ENCODE measurements at places on chromosomes 1 and 21. TPM values are rescaled to one million over a fixed set of nuclear protein-coding genes. Genes with fewer than 3 reads are reported as not detected.

DNA sequence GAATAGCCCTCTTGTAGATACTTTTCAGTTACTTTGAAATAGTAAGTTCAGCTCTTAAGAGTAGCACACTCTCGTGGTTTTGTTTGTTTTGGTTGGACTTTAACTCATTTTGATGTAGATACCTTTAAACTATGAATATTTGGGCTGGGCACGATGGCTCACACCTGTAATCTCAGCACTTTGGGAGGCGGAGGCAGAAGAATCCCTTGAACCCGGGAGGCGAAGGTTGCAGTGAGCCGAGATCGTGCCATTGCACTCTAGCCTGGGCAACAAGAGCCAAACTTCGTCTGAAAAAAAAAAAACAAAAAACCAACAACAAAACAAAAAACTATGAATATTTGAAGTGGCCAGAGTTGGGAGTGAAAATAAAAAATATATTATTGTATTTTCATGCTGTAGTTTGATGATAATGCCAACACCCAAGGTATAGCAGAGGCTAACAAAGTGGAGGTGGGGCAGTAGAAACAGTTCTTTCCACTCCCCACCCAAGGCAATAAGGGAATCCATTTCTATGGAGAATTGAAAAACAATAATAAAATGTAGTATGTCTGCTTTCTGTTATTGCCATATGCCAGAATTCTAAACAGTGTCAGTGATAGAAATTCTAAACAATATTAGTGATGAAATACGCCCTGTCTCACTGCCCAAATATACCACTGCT is 1.7 kb downstream of the ZNF326 start:
- H3K27ac ChIP-seq, result no peak overlapping the region
- DNase-seq, result no peak
- H3K4me1 ChIP-seq, result peaks cover 20% of the 10 kb centered on the region
- no peaks in the 10 kb centered on the region for H3K27me3 ChIP-seq
- H3K36me3 ChIP-seq, result no peaks in the 10 kb centered on the region
- peak overlapping the region; percentile 91 for H3K4me3 ChIP-seq

The PCSK9 gene
- not detected for total RNA-seq

- H3K4me1 ChIP-seq, result peaks cover 52% of the 10 kb centered on the region
- no peak overlapping the region for H3K27ac ChIP-seq
- no peak overlapping the region for H3K4me3 ChIP-seq
- H3K27me3 ChIP-seq, result no peaks in the 10 kb centered on the region
- no peaks in the 10 kb centered on the region for H3K36me3 ChIP-seq
These were observed 88.3 kb upstream of the SELENON start for GRCh38 chr1:25711555-25712298.

DNA sequence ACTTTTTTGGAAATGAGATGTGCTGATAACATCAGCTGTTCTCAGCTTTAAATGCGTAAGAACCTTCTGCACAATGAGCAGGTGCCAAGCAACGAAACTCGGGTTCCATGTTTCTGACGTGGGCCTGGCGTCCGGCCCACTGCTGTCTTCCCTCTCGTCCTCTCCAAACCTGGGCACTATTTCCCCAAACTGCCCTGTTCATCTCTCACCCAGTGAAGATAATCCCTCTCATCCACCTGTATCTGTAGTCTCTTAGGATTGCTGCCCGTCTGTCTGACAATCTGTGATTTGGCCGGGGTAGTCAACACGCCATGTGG is 50.1 kb upstream of the CNTN2 start:
- peaks cover 24% of the 10 kb centered on the region for H3K4me1 ChIP-seq
- no peak for DNase-seq
- H3K36me3 ChIP-seq, result peaks cover 5% of the 10 kb centered on the region
- H3K27me3 ChIP-seq, result no peaks in the 10 kb centered on the region
- H3K27ac ChIP-seq, result no peak overlapping the region
- no peak overlapping the region for H3K4me3 ChIP-seq

GRCh38 chr1:27473755-27474154 is 16.2 kb downstream of the WASF2 start:
- H3K36me3 ChIP-seq, result no peaks in the 10 kb centered on the region
- no peaks in the 10 kb centered on the region for H3K27me3 ChIP-seq
- H3K27ac ChIP-seq, result no peak overlapping the region
- no peak overlapping the region for H3K4me3 ChIP-seq
- DNase-seq, result no peak

GRCh38 chr1:167161242-167161641 is 59.4 kb upstream of the POU2F1 start:
- no peaks in the 10 kb centered on the region for H3K4me1 ChIP-seq
- no peaks in the 10 kb centered on the region for H3K27me3 ChIP-seq
- DNase-seq, result no peak
- H3K27ac ChIP-seq, result no peak overlapping the region
- no peaks in the 10 kb centered on the region for H3K36me3 ChIP-seq

DNA sequence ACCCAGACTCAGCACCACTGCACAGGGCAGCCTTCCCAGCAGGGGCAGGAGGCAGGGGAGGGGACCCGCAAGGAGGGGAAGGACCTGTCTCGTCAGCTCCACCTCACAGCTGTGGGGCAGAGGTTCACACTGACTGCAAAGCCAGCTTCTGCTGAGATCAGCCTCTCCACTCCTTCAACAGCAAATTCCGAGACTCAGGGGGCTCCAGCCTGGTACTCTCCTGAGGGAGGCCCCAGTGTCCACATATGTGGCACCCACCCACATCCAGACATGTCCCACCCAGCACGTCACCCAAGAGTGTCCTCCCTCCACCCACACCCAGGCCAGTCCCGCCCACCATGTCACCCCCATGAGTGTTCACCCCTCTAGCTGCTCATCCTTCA is 329.5 kb downstream of the NPHP4 start:
- DNase-seq, result no peak
- peaks cover 20% of the 10 kb centered on the region for H3K4me1 ChIP-seq
- H3K36me3 ChIP-seq, result no peaks in the 10 kb centered on the region
- H3K27ac ChIP-seq, result no peak overlapping the region
- peaks cover 31% of the 10 kb centered on the region for H3K27me3 ChIP-seq
- H3K4me3 ChIP-seq, result no peak overlapping the region

- no peak for DNase-seq
- H3K36me3 ChIP-seq, result no peaks in the 10 kb centered on the region
- H3K4me3 ChIP-seq, result peak overlapping the region; percentile 95
- H3K4me1 ChIP-seq, result peaks cover 43% of the 10 kb centered on the region
- H3K27ac ChIP-seq, result peak overlapping the region; percentile 98
These were observed 1.2 kb downstream of the SH3GLB1 start for GRCh38 chr1:86705665-86705985.

The ADAMTSL4 gene
- 40.9 TPM for total RNA-seq

DNA sequence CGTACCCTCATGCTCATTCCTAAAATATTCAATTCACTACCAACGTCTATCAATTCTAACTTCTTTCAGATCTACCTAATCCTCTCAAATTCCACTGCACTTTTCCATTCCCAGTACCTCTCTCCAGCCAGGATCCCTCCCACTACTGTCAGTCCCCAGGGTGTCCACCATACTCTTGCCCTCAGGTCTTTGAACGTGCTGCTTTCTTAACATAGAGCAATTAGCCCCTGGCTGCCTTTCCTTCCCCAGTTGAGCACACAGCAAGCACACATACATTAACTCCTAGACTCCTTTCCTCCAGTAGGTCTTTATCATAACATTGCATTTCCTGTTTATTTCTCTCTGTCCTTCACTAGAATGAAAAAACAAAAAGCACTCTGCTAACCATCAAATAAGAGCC is 126.7 kb downstream of the NTNG1 start:
- H3K36me3 ChIP-seq, result no peaks in the 10 kb centered on the region
- no peak overlapping the region for H3K4me3 ChIP-seq
- H3K27me3 ChIP-seq, result no peaks in the 10 kb centered on the region
- no peak overlapping the region for H3K27ac ChIP-seq
- no peaks in the 10 kb centered on the region for H3K4me1 ChIP-seq

GRCh38 chr1:242240077-242240476 is 241.2 kb upstream of the MAP1LC3C start:
- H3K4me1 ChIP-seq, result no peaks in the 10 kb centered on the region
- DNase-seq, result no peak
- no peaks in the 10 kb centered on the region for H3K36me3 ChIP-seq
- H3K4me3 ChIP-seq, result no peak overlapping the region
- H3K27ac ChIP-seq, result no peak overlapping the region
- H3K27me3 ChIP-seq, result no peaks in the 10 kb centered on the region

DNA sequence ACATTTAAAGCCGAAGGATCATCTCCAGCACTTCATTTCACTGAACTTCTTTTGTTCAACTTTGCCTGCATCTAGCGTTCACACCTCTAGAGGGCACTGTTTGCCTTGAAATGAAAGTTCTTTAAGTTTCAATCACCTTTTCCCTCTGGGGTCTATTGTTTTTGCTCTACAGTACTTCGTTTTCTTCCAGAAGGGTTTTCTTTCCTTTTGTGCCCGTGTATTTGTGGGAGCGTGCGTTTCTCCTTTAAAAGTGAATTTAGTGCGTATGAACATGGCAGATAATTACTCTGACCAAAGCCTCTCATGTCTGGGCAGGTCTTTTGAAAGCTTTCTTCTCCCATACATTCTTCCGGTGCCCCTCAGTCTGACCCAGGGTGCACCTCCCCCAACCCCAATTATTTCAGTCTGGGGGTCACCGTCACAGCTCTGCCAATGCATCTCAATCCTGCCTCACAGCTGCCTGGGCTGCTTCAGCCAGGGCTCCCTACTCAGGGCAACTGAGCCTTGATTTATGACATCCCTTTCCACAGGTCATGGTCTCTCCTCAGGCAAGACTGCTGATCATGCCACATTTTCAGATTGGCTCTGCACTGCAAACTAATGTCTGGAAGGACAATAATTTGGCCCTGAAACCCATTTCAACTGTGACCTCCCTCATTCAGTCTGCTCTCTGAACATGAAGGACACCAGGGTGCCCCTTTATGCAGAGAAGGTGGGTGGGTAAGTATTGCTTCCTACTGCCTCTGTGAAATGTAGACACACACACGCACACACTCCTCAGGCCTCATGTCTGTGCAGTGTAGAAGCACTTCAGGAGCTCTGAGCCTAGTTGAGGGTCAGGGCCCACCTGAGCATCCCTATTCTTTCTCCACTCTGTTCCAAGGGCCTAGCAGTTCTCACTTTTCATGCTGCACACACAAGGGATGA is 88.6 kb downstream of the NUF2 start:
- no peak overlapping the region for H3K27ac ChIP-seq
- no peaks in the 10 kb centered on the region for H3K36me3 ChIP-seq
- no peaks in the 10 kb centered on the region for H3K27me3 ChIP-seq
- no peak for DNase-seq
- H3K4me1 ChIP-seq, result peaks cover 20% of the 10 kb centered on the region

The DNM3 gene
- total RNA-seq, result 6.4 TPM

The KCNQ4 gene
- total RNA-seq, result 9.3 TPM

DNA sequence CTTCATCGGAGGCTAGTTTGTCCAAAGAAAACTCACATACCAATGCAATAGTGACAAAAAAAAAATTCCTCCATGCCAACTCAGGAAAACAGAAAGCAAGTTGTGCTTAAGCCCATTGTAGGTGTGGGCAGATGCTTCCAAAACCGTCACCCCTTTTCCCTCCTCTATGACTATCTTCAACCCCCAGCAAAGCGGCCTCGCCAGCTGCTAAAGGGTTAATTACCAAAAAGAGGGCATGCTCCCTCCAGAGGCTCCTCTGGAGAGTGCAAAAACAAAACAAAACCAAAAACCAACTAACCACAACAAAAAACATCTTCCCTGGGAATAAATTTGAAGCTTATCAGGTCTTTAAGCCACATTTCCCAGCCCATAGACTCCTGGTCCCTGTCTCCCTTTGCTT is 1.2 kb downstream of the LMOD1 start:
- H3K27ac ChIP-seq, result peak overlapping the region; percentile 95
- no peak for DNase-seq
- H3K27me3 ChIP-seq, result no peaks in the 10 kb centered on the region

All from esophagus muscularis mucosa (tissue), 4 donors.